Stimulated activated CD4-positive, alpha-beta T cell treated with anti-CD3 and anti-CD28 coated beads, Interleukin-1b, Interleukin-23, amount 100 ng/mL, for 24 hours (primary cell): ENCODE measurements at places on chromosomes 6 and 20.

- no peak for DNase-seq
Observed at GRCh38 chr20:2153326-2153725, 51.7 kb downstream of the STK35 start.

GRCh38 chr6:43950051-43950605 is 177.1 kb downstream of the MRPL14 start:
- DNase-seq, result no peak

GRCh38 chr20:50344232-50345071 is 153.8 kb downstream of the CEBPB start:
- DNase-seq, result no peak

- no peak for DNase-seq
Observed at GRCh38 chr6:107555449-107555848, 65.5 kb downstream of the SOBP start.

GRCh38 chr6:7165002-7165889 is 57.5 kb downstream of the RREB1 start:
- DNase-seq, result no peak

GRCh38 chr6:162230147-162230752 is 497.3 kb downstream of the PRKN start:
- no peak for DNase-seq

- DNase-seq, result peak; percentile 46
Observed at GRCh38 chr6:110875548-110876169, 1.1 kb downstream of the AMD1 start.

DNA sequence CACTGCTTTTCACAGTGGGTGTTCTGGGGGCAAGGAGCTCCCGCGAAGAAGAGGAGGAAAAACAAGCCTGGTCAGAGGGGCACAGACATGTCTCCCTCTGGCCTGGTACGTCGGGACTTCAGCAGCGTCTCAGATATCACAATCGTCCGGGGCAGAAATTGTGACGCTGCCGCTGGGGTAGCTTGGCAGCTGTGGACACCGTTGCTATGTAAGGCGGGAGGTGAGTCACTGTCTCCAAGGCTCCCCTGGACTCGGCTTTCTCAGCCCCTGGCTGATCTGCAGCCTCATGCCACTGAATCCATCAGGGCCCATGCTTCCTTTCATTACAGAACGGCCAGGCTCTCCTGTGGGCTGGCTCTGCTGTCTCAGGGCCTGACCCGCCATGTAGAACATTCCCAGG is 98.7 kb downstream of the SULF2 start:
- DNase-seq, result no peak

DNA sequence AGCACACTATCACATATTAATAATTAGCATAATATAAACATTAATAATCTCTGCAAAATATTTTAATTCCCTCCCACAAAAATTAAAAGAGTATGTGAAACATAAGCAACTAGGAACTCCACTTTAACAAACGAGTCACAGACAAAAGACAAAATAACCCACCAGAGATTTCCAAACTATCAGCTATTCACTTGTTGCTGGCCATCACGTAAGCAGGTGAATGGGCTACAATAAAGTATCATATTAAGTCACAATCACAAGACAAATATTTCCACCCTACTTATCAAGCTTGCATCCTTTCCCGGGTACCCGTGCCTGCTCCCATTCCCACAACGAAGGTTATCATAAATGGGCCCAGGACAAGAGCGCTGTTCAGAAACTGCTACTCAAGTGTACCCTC is 2.5 kb downstream of the HDAC2 start:
- no peak for DNase-seq
